ENCODE measurements at places on chromosomes 2 and 18.

DNA sequence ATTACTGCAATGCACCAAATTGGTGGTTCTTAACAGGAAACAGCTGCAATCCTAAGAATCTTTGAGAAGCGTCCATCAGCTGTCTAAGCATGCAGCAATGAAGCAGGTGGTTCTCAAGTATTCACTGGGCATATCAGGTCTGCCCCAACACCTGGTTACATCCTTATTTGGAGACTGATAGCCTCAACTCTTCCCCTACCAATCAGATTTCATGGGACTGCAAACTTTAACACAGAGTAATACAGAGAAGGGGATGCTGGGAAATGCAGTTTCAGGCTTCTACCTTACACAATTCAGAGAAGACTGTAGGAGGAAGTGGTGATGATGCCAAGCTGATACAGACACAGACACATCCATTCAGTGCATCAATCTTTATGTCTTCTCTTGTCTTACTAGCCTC, 240.5 kb downstream of the BCL2 start:
- DNase-seq, result no peak

DNA sequence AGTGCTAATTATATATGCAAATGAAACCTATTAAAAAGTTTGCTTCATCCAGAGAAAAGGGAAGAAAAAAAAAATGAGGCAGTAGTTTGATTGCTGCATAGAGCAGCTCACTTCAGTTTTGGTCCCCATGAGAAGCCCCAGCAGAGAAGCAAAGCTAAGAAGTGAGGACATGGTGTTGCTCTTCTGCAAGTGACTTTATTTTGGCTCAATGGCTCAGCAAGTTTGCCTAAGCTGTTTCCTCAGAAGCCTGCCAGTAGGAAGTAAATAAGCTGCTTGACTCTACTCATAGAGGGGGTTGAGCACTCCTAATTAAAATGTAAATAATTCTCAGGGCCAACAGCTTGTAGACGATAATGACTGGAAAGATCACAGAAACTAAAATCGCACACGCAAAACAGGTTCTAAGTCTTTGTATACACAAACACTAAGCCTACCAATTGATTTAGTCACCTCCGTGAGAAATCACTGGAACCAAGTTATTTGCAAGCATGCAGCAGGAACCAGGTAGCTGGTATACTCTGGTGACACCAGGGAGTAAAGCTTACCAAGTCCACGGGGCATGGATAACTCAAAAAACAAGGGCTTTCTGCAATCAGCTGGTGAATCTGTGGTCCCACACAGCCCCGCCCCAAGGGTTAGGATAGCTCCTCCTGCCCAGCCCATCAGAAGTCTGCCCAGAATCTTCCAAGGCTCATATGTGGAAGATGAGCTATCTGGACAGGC, 39.7 kb upstream of the NABP1 start:
- no peak for DNase-seq

- no peak for DNase-seq
Measured at GRCh38 chr2:47403609-47404193, 745 bp downstream of the MSH2 start.

DNA sequence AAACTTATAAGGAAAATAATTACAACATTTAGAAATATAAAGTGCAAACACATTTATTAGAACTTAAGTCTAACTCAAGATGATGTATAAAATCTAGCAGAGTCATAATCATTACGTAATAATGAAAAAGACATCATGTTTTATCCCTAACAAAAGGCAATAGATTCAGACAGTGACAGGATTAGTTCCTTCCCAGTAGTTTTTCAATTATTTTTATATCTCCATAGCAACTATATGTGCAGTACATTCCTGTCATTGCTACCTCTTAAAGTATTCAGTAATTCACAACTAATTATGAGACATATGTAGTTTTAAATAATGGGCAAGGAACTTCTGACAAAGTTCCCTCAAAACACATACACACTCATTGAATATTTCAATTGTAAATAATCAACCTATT, 687.9 kb downstream of the CCDC85A start:
- DNase-seq, result no peak
